Activated naive CD4-positive, alpha-beta T cell (primary cell): ENCODE measurements at places on chromosomes 3 and 15.

GRCh38 chr3:127865941-127866340 lies 43.6 kb upstream of the MGLL start:
- no peak for DNase-seq

DNA sequence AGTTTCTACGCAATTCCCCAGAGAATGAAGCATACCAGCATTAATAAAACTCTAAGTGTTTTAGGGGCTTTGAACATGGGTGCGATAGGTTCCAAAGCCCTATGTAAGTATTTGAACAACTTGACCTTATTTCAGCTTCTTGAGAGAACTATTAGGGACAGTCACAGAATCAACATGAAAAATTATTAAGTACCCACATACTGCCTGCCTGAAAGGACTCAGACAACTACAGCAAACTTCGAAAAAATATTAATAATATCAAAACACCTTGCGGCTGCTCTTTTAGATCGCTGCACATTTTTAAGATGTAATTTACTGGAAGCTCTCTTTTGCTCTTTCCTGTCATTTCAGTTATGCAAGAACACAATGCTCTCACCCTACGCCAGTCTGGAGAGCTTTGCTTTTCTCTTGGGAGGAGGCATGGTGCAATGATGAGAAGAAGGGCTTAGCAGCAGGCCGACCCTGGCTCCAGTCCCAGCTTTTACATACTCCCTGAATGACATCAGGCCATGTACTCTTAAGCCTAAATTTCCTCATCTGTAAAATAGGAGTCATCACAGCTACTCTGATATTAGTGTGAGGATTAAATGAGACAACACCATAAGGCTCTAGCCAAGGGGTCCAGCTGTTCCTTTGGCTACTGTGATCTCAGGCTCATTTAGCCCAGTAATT lies 640.7 kb downstream of the FHIT start:
- no peak for DNase-seq

DNA sequence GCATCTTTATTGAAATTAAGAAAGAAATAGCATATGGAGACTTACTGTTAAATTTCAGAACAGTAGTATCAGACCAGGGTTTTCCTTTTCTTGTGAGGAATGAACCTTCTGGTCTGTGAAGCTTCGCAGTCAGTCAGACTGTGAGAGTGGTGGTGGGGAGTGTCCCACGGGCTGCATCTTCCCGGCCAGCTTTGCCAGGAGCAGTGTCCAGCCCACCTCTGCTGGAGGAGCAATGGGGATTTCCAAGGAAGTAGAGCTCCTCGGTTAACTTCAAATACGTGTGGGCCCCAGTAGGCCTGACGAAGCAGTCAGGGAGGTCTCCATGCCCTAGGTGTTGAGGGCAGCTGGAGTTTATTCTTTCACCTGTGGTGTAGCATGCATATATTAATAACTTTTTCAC lies 40.9 kb upstream of the FBXL22 start:
- no peak for DNase-seq

DNA sequence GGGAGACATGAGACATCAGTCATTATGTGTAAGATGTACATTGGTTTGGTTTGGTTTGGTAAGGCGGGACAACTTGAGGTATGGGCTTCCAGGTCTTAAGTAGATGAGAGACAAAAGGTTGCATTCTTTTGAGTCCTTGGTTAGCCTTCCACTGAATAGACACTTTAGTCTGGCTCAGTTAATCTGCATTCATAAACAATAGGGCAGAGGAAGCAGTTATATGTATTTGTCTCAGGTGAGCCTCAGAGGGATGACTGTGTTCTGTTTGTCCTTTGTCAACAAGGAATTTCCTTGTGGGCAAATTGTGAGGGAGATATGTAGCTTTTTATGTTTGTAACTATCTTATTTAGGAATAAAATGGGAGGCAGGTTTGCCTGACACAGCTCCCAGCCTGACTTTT lies 50.4 kb downstream of the TCF12 start:
- DNase-seq: no peak

DNA sequence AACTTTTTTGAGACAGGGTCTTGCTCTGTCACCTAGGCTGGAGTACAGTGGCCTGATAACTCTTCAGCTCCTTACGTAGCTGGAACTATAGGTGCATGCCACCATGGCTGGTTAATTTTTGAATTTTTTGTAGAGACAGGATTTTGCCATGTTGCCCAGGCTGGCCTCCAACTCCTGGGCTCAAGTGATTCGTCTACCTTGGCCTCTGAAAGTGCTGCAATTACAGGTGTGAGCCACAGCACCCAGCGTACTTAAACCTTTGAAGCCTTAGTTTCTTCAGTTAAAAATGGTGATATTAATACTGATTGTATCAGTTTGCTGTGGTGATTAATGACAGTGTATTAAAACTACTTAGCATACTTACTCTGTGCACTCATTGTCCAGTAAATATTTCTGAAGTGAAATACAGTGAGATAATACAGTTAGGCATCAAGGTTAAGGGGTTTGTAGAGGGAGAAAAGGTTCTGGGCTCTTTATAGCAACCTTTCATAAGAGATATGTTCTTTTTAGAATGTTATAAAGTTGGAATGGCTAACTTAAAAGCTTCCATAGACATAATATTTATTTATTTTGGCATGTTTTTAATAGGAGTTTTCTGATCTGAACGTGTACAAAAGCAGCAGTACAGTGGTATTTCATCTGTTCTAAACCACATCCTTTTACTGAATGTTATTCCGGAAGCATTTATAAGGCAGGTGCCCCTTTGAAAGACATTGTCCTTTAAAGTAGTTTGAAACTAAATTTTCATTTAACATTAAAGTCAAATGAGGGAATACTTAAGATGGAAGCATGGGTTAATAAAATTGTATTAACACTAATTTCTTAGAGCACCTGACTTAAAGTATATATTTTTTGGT lies 23.6 kb downstream of the NCK1 start:
- DNase-seq: no peak

GRCh38 chr15:81194723-81195122 lies 2.0 kb upstream of the IL16 start:
- no peak for DNase-seq

GRCh38 chr3:142595581-142595950 lies 627 bp upstream of the PLS1 start:
- DNase-seq: no peak

- no peak for DNase-seq
These were observed 83.9 kb downstream of the CD47 start for GRCh38 chr3:108006881-108007331.

DNA sequence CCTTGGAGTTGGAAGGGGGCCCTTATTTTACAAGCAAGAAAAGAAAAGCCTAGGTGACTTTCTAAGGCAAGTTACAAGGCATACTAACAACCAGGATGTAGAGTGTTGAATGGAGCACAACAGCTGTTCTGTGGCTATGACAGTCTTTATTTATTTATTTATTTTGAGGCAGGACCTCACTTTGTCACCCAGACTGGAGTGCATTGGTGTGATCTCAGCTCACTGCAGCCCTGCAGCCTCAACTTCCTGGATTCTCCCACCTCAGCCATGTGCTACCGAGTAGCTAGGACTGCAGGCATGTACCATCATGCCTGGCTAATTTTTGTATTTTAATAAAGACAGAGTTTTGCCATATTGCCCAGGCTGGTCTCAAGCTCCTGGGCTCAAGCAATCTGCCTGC lies 973.4 kb downstream of the ROBO1 start:
- DNase-seq: no peak

GRCh38 chr3:172201136-172201869 lies 161.9 kb downstream of the FNDC3B start:
- DNase-seq: no peak

DNA sequence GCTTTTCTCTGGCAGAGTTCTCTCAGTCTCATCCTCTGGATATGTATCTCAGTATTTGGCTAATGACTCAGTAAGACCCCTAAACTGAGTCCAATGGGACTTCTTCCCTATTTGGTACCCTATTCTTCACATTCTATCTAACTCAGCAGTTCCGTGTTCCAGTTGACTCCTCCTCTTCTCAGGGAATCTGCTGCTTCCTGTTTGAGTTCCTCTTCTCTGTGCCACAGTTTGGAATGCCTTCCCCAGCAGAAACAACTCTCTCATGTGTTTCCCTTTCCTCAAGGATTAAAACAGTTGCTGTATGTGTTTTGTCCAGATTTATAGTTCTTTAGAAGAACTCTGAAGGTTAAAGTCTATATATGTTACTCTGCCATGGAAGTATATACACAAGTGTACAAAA lies 344.0 kb upstream of the RARB start:
- no peak for DNase-seq

- no peak for DNase-seq
These were observed 19.4 kb downstream of the TPM1 start for GRCh38 chr15:63061975-63062374.

DNA sequence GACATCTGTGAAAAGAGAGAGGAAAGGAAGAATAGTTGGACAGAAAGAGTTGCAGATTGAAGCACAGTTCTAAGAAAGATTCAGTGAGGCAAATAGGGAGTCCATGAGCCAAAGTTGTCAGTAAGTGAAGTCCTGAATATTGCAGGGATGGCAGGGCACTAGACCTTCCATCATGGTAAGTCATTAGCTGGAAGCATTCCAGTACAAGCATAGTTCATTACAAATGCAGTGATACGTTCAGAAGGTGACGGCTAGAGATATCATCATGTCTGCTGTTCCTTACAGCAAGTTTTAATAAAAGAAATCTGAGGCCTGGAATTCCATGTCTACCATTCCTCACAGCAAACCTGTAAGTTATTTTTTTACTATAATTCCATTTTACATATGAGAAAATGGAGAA lies 720.1 kb downstream of the GBE1 start:
- DNase-seq: no peak

DNA sequence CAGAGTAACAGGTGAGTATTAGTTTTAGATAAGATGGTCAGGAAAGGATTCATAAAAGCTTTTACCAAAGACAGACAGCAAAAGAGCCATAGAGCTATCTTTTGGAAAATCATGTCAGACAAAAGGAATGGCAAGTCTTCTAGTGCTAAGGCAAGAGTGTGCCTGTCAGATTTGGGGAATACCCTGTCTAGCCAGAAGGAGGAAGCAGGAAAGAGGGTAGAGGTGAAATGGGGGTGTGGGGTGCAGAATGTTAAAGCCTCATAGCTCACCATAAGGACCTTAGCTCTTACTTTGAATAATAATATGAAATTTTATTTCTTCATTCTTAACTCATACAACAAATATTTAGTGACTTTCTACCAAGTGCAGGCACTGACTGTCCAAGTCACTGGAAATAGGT lies 512.1 kb upstream of the ROBO2 start:
- DNase-seq: no peak

GRCh38 chr3:127542441-127542952 lies 48.0 kb downstream of the TPRA1 start:
- no peak for DNase-seq

DNA sequence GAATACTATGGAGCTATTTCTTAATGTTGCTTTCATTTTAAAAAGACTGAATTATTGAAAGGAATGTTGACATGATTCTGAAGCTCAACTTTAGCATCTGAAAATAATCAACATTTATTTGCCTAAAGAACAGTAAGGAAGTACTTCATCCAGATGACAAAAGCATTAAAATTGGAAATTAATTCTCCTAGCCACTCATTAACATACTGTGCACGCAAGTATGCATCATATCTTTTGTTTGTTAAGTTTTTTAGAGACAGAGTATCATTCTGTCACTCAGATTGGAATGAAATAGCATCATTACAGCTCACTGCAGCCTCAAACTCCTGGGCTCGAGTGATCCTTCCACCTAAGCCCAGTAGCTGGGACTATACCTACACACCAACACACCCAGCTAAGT lies 632.1 kb upstream of the ALCAM start:
- no peak for DNase-seq

DNA sequence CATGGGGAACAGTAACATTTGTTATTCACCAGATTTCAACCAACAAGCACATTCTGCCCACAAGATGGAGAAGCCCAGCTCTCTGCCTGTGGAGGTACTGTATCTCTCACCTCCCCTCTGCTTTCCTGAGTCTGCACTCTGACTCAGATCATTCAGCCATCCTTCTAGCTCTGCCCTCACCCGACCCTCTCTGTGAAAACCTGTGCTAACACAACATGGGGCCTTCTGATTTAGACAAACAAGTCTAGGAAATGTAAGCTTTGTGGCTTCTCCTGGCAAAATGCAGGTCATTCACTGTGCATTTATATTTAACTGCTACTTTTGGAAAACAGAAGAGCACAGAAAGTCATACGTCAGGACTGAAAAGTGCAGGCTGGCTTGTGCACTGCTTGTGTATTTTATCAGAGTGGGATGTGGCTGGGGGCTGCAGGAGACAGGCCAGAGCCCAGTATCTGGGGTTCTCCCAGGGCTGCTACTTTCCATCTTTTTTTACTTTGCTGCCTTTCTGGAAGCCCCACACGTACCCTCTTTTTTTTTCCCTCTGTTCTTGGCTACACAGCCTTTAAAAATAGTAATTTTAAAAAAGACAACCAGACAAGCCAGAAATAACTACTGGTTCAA lies 50.8 kb downstream of the SUSD5 start:
- no peak for DNase-seq

DNA sequence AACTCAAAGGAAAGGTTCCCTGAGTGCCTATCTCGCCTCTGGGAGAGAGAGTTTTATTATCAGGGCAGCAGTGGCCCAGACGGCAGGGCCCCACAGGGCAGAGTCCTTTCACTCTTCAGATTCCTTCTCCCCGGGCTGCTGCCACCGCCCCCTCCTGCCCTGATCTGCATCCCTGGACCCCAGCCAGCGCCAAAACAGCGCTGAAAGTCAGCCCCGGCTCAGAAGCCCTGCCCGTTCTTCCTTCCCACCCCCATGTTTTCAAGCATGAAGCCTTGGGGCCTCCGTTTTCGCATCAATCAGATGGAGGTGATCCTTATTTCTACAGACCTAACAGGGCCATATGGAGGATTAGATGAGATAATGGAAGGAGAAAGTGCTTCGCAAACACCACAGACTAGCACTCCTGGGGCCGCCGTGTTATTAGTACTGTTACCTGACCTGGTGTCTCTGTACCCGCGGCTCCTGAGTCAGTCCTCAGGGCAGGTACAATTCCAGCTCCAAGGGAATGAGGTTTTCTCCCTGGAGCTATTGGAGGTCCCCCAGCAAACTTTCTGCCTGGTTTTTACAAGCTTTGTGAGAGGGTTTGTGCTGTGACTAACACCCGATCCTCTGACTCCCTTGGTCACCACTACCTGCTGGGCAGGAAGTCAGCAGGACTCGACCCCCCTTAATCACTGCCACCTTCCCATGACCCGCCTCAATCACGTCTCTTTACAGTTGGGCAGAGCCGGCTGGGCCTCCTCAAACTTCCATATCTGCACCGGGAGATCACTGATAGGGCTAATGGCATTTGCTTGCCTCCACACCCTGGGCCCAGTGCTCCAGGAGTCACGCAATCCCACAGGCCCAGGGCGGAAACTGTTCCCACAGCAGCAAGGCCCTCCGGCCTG lies 39.5 kb upstream of the TSEN2 start:
- DNase-seq: no peak
